Cardiac septum (tissue), 1 donor: ENCODE measurements at places on chromosomes 2 and 18. TPM values are rescaled to one million over a fixed set of nuclear protein-coding genes. Genes with fewer than 3 reads are reported as not detected.
A peak's percentile ranks its signal among the peaks of the same experiment; 100 is the strongest.

Gene AMER3
- total RNA-seq, result not detected

Gene SH2D6
- total RNA-seq, result not detected

Gene CIB4
- total RNA-seq, result not detected

GRCh38 chr2:230869914-230870543 is 5.3 kb downstream of the ITM2C start:
- peak; percentile 74 for DNase-seq

GRCh38 chr2:3461801-3462492 is 57.4 kb downstream of the ADI1 start:
- peak; percentile 63 for DNase-seq
